ENCODE measurements at places on chromosomes 5 and 9.

- no peak for DNase-seq
Observed at GRCh38 chr5:167702014-167702413, 589.4 kb upstream of the WWC1 start.

- no peak for DNase-seq
Observed at GRCh38 chr9:85151162-85151561, 481.6 kb downstream of the NTRK2 start.

- no peak for DNase-seq
Observed at GRCh38 chr5:131210151-131210510, 39.4 kb downstream of the LYRM7 start.

DNA sequence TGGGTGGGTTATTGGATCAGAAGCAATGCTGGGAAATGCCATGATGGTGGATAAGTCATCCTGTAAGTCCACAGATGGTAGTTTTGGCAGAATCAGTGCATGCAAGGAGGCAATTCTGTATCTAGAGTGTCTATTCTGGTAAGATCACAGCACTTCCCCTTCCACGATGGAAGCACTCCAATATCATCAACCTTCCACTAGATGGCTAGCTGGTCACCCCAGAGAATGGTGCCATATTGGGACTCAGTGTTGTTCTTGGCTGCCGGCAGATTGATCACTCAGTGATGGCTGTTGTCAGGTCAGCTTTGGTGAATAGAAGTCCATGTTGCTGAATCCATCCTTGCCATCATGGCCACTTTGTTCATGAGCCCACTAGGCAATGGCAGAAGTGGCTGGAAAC lies 553.5 kb downstream of the CSNK1G3 start:
- DNase-seq, result no peak

DNA sequence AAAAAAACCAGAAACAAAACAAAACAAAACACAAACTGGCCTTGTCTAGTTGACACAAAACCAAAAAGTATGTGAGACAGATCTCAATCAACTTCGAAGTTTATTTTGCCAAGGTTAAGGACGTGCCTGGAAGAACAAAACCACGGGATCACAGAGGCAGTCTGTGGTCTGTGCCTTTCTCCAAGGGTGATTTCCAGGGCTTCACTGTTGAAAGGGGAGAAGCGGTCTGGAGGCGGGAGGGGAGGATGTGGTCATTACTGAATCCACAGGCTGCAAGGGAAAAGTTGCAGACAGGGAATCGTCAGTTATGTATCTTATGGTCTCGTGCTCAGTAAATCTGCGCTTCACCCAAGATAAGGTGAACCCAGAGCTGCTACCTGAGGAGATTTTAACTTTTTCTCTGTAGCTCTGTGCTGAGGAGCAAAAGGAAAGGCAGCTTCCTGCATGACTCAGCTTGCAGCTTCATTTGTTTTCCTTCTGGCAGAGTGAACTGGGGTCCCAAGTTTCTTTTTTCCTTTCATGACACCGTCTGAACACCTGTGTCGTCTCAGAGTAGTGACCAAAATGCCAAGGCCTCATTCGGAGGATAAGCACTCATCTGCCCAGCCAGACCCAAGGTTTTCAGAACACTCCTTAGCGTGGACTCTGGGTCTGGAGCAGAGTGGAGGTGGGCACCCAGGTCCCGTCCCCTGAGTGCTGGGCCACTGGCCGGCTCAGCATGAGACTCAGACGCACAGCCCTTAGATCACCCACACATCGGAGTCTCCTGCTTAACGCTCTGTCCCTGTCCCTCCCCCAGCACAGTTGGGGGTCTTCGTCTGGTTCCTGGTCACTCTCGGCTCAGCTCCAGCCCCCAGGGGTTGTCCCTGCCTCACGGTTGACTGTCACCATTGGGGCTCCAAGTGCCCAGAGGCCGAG lies 25.9 kb downstream of the ROPN1L start:
- DNase-seq, result no peak

All from activated CD4-positive, alpha-beta T cell treated with anti-CD3 and anti-CD28 coated beads, Interleukin-2, Interleukin-6, amounts not matched to agents 100 ng/mL and 50 ng/mL, durations not matched to agents 16 hours and 8 hours (primary cell).